ENCODE measurements at places on chromosomes 5 and 9.

GRCh38 chr5:158852622-158853021 is 247.1 kb downstream of the EBF1 start:
- DNase-seq = no peak

DNA sequence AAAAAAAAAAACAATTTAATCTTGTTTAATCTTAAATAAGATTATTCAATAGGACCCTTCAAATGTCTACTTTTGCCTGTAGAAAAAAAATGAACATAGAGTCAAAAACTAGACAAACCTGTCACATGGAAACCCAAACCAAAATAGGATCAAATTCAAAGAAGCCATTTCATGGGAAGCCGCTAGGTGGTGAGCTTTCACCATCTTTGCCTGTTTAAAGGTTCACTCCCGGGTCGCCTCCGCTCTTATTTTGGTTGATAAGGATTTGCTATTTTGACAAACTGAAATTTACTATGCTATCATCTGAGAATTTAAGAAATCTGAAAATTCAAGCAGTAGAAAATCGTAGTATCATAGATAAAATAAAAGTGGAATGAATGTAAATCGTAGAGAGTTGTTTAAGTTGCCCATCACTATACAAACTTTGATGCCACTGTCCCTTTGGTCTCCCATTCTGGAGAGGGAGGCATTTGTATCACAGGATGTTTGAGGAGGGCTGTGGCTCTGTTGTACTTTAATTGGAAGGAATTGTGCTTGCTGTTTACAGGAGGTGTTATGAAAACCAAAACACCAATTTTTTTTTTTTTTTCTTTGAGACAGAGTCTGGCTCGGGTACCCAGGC is 43.5 kb upstream of the DNAH5 start:
- DNase-seq = peak; percentile 40

- no peak for DNase-seq
These were observed 10.5 kb upstream of the NACC2 start for GRCh38 chr9:136105398-136106135.

- DNase-seq = no peak
These were observed 878.9 kb upstream of the WWC1 start for GRCh38 chr5:167412556-167412955.

DNA sequence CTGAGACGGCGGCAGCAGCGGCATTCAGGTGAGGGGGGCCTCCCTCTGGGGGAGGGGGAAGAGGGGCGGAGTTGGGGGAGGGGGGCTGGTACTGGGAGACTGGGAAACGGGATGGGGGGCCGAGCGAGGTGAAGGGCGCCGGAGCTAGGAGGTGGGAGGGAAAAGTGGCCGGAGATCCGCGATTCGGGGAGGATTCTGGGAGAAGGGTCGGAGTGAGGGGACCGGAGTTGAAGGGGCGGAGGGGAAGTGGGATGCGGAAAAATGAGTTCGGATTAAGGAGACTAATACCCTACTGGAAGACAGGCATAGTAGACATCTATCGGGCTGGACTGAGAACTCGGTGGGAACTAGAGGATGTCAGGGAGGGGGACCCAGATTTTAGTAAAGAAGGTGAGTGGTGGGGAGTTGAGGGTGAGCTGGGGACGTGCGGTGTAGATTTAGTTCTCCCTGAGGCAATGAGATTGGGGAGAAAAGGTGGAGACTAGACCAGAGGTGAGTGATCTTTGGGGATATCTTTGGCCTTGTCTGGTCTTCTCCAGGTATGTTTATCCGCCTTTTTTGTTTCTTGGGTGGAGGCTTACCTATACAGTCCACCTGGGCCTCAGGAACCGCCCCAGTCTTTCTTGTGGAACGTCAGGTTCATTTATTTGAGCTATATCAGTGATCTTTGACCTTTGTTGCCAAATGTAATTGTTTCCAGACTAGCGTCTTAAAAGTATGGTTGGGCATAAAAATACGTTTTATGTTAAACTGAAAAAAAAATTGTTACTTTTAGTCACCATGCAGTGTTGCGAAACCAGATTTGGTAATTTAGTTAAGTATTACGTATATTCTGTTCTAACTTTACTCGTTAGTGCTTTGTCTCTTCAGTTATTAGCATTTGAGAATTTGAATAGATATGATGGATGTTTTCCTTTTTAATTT is 632 bp downstream of the UBAP1 start:
- no peak for DNase-seq

Measured in LNCaP clone FGC (cell line).